ENCODE measurements at places on chromosomes 12 and 14.
A peak's percentile ranks its signal among the peaks of the same experiment; 100 is the strongest.

DNA sequence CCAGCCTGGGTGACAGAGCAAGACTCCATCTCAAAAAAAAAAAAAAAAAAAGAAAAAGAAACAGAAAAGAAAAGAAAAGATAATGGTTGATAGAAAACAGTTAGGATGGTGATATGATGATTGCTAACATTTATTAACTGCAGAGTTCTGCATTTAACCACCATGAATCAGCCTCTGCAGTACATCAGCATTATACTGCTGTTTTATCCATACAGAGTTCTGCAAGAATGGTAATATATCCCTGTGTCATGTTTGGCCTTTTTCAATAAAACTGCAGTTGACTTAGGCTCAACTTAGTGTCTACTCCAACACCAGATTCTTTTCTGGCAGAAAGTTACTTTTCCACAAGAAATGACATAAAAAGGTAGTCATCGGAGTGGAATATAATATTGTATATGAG, 62.6 kb downstream of the DUSP6 start:
- no peak for DNase-seq

GRCh38 chr12:57097554-57097835, 8.6 kb downstream of the NAB2 start:
- no peak for DNase-seq

GRCh38 chr12:18250313-18250916, 10.9 kb upstream of the PIK3C2G start:
- peak; percentile 58 for DNase-seq

GRCh38 chr14:32307881-32308582, 21.1 kb upstream of the AKAP6 start:
- no peak for DNase-seq

DNA sequence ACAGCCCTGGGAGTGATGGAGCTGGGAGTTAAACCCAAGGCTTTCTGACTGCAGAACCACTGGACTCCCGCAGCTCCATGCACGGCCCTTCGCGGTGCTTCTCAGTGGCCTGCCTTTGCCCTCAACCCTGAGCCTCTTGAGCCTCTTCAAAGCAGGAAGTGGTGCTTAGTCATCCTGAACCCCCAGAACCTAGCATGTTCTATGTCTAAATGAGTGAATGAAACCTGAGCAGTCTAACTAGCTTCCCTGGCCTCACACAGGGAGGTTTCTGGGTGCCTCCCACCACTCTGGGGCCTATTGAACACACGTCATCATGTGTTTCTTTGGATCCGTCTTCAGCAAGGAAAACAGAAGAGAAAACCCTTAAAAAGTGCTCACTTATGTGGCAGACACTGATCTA, 117.9 kb upstream of the SFSWAP start:
- no peak for DNase-seq

DNA sequence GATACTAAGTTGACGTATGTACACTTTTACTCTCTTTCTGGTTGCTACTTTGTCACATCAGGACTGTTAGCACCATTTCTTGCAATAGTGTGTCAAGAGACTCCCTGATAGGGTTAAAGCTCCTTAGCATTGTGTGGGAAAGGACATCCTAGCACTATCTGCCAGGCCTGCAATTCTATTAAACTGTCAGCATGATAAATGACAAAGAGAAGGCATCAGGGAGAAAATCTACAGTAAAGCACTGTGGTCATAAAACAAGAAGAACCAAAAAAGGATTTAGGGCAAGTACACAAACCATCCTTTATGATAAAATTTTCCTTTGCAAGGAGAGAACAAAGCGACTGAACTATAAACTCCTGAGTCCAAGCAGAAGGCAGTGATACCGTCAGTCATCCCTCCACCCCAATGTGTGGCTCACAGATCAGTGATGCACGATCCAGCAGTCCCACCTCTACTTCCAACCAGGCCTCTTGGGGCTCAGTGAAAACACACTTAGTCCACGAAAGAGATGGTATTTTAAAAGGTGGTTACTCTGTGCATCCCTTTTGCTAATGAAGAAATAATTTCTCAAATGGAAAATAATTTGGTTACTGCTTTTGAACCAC, 31.4 kb upstream of the SLC35F4 start:
- no peak for DNase-seq

- DNase-seq = no peak
Observed at GRCh38 chr12:98911396-98911795, 266.3 kb downstream of the APAF1 start.

- no peak for DNase-seq
Observed at GRCh38 chr12:12947902-12948301, 4.1 kb downstream of the GPRC5D start.

GRCh38 chr12:84159260-84159659, 753.3 kb downstream of the SLC6A15 start:
- DNase-seq = no peak

DNA sequence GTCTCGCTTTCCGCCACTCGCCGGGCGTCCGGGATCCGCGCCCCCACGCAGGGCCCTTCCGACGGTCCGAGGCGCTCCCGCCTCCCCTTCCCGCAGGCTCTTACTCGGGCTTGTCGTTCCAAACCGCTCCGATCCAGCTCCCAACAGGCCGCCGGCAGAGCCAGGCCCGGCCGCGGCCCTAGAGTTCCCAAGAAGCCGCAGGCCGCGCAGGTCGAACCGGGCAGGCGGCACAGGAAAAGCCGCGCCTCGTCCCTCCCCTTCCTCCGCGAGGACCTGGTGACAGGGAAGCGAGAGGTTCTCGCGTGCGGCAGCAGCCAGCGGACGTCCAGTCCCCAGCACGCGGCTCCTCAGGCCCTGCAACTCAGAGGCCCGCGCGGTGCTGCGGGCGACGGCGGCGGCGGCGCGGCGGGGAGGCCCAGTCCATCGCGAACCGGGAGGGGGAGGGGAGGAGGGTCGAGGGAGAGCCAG, 272 bp downstream of the HECTD1 start:
- no peak for DNase-seq

DNA sequence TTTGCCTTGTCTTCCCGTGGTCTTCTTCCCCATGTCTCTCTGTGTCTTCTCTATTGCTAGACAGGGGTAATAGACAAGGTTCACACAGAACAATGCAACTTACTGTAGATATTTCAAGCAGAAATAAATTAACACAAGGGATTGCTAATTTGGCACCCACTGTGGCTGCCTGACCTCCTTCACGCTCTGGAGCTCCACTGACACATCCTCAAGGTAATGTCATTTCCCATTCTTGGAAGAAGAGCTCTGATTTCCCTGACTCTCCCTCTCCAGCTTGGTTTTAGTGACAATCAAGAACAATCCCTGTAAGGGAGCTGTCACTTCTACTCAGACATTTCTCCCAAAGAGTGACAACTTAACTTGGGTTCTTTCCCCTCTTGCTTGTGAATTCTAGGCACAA, 105.4 kb upstream of the NAP1L1 start:
- DNase-seq = no peak

Measured in HCEC 1CT (cell line).